T follicular helper cell (primary cell): ENCODE measurements at places on chromosomes 3 and 15.

GRCh38 chr3:78314327-78314726 lies 1274.4 kb downstream of the ROBO2 start:
- DNase-seq = no peak

DNA sequence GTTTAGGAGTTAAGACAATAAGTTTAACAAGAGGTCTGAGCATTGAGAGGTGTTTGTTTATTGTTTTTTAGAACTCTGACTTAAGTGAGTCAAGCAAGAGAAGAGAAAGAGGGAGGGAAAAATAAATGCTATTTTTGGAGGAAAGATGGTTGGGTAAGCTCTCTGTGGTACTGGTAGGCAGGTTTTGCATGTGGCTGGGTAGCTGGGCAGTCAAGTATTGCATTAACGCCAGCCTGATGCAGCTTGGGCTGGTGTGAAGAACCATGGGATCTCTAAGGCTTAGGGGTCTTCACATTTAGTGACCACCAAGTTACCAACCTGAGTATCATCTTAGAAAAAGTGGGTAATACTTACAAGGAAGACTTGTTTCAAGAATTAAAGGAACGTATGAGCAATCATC lies 534.5 kb upstream of the SEMA6D start:
- DNase-seq = no peak

GRCh38 chr3:138340511-138340910 lies 7.9 kb upstream of the MRAS start:
- DNase-seq = no peak

DNA sequence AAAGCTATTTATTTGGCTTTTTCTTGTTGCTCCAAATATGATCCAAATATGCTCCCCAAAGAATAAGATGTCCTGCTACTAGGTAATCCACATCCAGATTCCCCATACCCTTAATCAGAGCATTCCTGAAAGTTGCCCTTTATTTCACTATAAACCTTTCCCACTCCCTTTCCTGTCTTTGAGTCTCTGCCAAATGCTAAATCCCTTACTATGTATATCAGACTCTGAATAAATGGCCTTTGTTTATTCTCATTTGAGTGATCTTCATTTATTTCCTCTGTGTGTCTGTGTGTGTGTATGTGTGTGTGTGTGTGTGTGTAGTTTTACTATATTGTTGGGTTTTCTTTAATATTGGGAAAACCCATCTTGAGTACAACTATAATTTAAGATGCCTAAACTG lies 7.0 kb upstream of the SPICE1 start:
- no peak for DNase-seq

GRCh38 chr3:80238152-80238551 lies 470.4 kb upstream of the ROBO1 start:
- DNase-seq = no peak

DNA sequence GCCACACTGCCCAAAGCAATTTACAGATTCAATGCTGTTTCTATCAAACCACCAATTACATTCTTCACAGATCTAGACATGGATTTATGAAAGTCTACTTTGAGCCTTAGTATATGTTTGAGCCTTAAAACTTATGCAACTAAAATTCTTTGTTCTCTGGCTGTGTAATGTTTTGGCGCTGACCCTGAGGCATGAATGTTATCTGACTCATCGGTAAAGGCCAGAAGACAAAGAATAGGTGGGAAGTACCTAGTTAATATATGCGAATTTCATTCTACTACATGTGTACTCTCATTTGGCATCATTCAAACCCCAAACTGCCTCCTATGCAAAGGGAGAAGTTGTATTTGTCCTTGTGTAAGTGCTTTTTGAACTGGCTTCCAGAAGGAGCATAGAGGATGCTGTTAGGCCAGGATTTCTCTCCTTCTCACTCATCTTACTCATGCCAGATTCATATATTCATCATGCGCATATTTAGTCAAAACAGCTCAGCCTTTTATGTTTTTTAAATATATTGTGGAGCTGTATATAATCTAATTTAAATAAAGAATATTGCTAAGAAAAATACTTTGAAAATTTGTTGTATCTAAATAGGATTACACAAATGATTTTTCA lies 204.2 kb downstream of the NFKBIZ start:
- DNase-seq = no peak

DNA sequence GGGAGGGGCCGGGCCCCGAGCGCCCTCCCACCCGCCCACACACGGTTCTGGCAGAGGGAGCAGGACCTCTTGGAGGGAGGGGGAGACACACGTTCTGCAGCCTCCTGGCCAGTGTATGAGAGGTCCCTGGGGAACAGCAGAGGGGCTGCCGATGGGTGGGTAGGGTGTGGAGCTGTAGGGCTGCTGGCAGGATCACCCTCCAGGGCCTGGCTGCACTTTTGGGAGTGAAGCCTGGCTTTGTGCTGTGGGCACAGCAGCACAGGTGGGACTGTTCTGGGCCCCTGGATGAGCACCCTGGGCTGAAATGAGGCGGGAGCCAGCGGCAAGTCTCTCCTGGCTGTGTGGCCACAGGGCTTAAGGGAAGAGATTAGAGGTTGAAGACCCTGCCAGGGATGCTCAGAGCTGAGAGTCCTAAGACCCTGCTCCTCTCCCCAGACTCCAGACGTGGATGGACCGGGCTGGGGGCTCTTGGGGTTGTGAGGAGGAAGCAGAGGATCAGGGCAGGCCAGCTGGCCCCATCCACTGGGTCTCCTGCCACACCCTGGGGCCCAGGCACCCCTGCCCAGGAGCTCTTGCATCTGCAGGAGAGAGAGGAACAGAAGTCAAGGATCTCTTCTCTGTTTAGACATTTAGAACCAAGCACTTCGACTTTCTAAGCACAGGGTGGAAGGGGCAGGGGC lies 45.2 kb downstream of the RGMA start:
- no peak for DNase-seq
